ENCODE measurements at places on chromosomes 1 and 21.

- no peak for DNase-seq
Measured at GRCh38 chr1:32967888-32968568, 3.4 kb upstream of the RNF19B start.

DNA sequence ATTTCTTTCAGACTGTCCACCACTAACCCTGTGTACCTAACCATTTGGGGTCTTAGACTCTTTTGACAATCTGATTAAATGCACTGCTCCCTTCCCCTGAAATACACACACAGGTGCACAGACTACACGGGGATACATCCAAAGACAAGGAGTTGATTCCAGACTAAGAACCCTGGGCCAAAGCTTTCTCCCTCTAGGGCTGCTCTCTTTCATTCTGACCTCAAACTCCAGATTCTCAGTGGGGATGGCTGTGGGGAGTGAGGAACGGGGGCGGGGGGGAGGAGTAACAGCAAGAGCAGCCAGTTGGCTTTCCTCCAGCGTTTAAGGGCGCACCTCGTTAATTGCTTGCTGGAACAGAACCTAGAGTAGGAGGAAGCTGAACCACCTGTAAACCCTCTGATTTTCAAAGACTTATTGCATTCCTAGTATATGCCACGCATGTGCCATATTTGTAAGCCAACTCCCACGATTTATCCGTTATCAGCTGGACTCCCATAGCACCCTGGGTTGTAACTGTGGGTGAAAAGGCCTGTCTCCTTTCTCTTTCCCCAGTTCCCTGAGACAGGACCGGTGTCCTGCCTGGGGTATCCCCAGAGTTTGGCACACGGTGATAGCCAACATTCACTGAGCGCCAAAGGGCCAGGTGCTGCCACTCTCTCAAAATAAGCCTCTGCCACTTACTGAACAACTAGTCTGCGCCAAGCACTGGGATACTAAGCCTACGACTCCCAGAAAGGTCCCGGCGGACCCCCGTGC, 920 bp downstream of the MTHFR start:
- DNase-seq, result peak; percentile 30

DNA sequence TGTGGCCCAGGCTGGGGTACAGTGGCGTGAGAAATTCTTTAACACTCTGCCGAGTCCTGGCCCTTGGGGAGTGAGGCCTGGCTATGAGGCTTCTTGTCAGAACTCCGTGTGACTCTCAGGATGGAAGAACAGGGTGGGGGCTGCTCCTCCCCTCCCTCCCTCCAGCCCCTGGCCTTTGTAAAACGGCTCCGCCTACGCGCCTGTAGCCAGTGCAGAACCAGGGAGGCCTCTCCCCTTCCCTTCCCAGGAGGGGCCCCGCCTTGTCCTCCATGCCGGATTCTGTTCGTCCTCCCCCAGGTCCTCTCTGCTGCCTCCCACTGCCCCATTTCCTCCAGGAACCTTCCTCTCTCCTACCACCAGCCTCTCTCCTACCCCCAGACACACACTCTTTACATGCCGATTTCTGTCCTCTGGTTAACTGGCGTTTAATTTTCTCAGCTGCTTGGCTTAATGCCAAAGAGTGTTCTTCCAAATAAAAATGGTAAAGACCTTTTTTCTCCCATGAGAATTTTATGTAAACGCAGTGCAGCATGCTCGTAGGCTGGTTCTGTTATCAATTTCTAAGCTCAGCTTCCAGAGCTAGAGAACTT, 21.0 kb downstream of the PDE9A start:
- DNase-seq, result peak; percentile 76

GRCh38 chr1:243739335-243740003, 110.6 kb downstream of the AKT3 start:
- no peak for DNase-seq

- DNase-seq, result no peak
Measured at GRCh38 chr1:20153000-20153418, 13.9 kb downstream of the PLA2G2F start.

DNA sequence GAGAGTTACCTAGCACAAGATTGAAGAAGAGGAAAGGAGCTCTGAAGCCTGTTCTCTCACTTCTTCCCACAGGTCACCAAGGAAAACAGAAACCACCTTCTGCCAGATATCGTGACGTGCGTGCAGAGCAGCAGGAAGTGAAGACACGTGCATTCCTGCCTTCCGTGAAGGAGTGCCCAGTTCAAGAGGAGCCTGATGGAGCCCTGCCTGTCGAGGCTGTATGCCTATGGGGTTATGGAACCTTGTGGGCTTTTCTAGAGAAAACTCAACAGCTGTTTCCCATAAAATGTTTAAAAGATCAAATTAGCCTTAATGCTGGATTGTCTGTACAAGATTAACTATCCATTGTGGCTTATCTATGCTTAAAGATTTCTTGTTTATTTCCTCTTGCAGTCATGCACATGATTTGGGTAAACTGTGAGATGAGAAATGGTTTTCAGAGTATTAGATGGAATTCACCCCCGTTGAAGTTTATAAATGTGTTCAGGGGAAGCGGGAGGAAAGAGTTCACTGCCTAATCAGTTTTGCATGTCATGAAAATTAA, 27.8 kb downstream of the NTPCR start:
- no peak for DNase-seq

GRCh38 chr1:172417557-172417956, 2.9 kb upstream of the C1orf105 start:
- DNase-seq, result no peak

DNA sequence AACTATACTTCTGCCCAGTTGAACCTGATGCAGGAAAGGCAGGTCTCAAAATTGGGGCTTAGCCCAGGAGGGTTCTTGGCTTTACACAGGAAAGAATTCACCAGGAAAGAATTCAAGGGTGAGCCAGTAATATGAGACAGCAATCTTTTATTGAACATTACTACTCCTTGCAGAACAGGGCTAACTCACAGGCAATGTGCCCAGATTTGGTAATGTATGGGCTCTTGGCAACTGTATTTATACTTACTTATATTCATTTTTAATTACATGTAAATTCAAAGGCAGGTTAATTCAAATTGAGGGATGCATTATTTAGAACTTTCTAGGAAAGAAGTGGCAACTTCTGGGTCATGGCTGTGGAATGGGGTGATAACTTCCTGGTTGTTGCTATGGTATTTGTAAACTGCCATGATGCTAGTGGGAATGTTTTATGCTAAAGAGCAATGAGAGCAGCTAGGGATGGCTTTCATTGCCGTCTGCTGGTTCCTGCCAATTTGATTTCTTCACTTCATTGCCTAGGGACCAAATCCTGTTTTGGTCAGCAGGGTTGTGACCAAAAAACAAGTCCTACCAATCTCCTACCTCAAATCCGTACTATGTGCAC, 107.5 kb downstream of the CHRM3 start:
- no peak for DNase-seq

GRCh38 chr1:230392920-230393521, 33.1 kb downstream of the PGBD5 start:
- DNase-seq, result no peak

DNA sequence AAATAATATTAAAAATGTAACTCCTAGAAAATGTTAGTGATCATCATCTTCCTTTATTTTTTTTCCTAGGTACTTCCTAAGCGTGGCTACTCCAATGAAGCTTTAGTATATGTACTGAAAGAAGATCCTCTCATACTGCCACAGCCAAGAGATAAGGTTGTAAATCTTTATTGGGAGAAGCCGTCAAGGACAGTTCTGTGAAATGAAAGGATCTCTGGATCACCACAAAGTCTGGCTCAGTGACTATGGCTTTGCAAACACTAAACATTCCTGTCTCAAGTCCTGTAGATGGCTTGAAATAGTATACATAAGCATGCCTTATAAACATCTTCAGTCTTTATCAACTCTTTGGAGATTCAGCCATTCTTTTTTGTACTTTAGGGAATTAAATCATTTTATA, 61.2 kb upstream of the DPH5 start:
- DNase-seq, result no peak

DNA sequence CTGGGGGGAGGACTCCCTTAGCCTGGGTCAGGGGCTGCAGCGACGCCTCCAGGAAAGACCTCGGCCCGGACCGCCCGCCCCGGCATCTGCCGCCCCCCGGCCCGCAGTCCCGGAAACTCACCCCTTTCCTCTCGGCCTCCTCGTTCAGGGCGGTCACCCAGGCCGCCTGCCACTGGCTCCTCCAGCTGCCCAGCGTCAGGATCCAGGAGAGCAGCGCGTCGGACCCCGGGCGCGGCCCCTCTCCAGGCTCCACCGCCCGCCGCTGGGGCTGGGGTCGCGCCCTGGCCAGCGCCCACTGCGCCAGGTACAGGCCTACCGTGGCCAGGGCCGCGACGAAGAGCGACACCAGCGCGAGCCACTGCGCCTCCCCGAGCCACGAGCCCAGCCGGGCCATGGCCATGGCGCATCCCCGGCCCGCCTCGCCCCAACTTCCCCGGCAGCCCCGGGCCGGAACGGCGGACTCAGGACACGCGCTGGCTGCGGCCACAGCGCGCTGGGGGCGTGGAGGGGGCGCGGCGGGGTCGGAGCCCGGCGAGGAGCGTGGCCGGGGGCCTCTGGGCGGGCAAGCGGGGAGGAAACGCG, 478 bp downstream of the C2CD2 start:
- DNase-seq, result no peak

GRCh38 chr1:183655562-183656075, 2.5 kb upstream of the APOBEC4 start:
- DNase-seq, result peak; percentile 59

- no peak for DNase-seq
Measured at GRCh38 chr1:30877205-30877912, 31.2 kb downstream of the SDC3 start.

DNA sequence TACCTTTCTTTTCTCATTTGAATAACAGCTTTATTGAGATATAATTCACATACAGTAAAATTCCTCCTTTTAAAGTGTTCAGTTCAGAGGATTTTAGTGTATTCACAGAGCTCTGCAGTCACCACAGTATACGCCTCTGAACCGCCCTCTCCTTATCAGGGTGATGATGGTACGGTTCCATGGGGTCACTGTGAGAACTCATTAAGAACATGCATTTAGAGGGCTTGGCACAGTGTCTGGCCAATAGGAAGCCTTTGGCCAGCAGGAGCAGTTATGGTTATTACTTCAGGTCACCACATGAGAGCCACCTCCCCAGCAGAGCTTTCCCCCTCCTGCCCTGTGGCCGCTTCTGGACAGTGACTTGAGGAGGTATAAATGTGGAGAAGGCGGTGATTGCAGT, 27.3 kb downstream of the KCNQ4 start:
- no peak for DNase-seq

GRCh38 chr21:18245464-18245967, 883 bp downstream of the CHODL start:
- DNase-seq, result no peak

DNA sequence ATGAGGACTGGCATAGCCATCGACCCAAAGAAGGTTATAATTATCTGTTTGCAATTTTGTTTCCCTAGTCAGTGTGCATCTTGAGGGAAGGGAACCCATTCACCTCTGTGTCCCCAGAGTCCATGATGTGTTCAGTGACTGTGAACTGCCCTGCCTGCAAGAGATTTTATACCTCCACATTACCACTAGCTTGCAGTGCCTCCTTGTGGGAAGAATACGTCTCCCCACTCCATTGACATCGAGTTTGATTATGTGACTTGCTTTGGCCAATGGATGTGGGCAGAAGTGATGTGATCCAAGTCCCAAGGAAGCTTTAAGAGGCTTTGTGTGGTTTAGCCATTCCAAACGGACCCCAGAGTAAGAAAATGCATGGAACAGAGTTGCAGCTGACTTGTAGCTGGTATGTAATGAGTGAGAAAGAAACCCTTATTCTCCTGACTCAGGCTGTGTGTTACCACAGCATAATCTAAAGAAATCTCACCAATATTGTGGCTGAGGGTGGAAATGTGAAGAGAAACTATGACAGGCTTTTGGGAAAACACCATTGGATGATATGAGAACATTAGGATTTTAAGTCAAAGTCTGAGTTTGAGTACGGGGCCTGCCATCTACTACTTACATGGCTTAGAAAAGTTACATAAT, 47.8 kb upstream of the NRDC start:
- DNase-seq, result no peak

DNA sequence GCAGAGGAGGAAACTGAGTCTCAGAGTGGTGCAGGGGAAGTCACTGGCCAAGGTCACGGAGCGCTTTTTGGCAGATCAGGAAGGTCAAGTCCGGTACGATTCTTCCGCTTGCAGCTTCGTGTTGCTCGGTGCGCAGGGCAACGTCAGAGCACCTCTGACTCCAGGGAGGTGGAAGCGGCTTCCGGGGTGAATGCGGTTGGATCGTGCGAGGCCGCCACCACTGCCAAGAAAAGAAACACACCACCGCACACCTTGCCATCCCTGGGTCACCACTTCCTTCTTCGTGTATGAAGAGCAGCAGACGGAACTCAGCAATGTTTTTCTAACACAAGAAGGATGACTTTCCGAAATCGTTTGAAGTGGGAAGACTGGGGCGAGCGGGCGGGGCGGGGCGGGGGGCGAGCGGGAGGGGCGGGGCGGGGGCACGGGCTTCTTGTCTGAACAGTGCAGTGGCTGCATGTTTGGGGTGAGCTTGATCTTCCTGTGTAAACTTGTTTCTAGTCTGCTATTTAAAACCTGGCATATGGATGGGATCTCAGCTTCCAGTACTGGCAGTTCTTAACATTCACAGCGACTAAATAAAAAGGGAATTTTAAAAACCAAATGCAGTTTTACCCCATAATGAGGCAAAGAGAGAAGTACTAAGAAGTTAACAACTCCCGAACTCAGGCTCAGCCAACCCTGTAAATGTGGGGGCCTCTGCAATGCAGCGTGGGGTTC, 300.0 kb downstream of the RRAGC start:
- DNase-seq, result no peak

- DNase-seq, result no peak
Measured at GRCh38 chr21:26958788-26959187, 8.1 kb downstream of the ADAMTS5 start.

DNA sequence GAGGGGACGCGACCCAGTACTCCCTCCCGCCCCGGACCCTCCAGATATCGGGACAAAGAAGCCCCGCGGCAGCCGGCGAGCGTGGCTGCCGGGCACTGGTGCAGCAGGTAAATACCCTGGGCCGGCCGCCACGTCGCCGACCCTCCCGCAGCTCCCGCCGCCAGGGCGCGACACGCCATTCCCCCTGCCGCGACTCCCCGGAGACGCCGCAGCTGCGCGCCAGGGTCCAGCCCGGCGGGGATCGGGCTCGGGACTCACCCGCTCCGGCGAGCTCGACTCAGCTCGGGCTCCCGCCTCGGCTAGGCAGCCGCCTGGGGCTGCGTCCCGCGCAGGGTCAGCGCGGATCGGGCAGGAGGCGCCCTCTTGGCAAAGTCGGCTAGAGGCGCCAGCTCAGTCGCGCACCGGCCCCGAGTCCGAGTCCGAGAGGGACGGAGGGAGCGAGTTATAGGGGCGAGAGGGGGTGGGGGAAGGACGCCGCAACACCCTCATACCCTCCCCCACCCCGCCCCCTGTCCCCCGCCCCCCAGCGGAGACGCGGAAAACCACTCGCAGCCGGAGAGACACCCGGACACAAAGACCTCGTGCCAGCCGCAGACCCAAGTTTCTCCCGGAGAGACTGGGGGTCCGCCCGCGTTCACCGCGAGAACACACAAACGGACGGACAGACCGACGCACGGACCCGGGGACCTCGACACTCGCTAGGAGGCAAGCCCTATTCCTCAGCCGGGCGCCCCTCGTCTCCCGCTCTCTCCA, 985 bp downstream of the SYT6 start:
- no peak for DNase-seq

GRCh38 chr1:72075425-72075824, 206.9 kb downstream of the NEGR1 start:
- DNase-seq, result no peak

Data from NCI-H1436 (cell line).